H7 (cell line): ENCODE measurements at places on chromosomes 16 and 17. TPM values are rescaled to one million over a fixed set of nuclear protein-coding genes. Genes with fewer than 3 reads are reported as not detected.
A peak's percentile ranks its signal among the peaks of the same experiment; 100 is the strongest.

GRCh38 chr17:8823279-8823678, 24.1 kb upstream of the MFSD6L start:
- no peak for DNase-seq

RNF167 gene
- 67.0 and 87.6 TPM in 2 replicates for total RNA-seq

CPHXL2 gene
- total RNA-seq = not detected in 2 replicates

DNA sequence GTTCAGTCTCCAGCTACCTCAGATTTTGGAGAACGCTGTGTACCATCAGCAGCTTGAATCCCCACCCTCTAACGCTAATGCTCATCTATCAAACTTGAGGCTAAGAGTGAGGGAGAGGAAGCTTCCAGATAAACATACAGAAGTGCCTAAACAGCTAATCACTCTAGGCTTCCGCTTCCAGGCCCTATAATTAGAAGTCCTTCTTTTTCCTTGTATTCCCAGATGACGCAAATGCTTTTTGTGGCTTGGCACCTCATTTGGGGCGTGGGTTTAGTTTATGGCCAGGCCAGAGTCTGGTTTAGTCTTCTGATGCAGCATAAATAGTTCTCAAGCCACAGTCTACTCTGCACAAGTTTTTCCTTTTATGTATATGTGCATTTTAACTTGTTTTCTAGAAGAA, 263.4 kb downstream of the BCAS3 start:
- DNase-seq = no peak

- DNase-seq = no peak
Observed at GRCh38 chr17:17414341-17414805, 62.4 kb upstream of the MED9 start.

DNA sequence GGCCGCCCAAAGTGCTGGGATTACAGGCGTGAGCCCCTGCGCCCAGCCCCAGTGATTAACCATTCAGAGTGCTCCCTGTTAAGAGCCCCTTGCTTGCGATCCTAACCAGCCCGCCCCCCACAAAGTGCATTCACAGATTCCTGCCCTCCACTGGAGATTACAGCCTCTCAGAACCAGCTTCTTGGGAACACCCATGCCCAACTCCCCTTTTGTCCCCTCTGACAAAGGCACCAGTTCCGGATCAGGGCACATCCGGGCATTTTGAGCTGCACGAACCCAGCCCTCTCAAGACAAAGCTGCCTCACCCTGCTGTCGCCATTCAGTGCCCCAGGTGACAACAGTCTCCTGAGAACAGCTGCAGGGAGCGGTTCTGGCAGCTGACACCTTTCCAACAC, 848 bp upstream of the KRT19 start:
- DNase-seq = no peak

GRCh38 chr16:53121043-53121620, 66.3 kb downstream of the CHD9 start:
- no peak for DNase-seq

- peak; percentile 9 for DNase-seq
Observed at GRCh38 chr17:67139784-67140665, 95.7 kb downstream of the CACNG1 start.

TPSAB1 gene
- total RNA-seq = not detected in 2 replicates

TBC1D3H gene
- total RNA-seq = 0.55 and 1.3 TPM in 2 replicates

DNA sequence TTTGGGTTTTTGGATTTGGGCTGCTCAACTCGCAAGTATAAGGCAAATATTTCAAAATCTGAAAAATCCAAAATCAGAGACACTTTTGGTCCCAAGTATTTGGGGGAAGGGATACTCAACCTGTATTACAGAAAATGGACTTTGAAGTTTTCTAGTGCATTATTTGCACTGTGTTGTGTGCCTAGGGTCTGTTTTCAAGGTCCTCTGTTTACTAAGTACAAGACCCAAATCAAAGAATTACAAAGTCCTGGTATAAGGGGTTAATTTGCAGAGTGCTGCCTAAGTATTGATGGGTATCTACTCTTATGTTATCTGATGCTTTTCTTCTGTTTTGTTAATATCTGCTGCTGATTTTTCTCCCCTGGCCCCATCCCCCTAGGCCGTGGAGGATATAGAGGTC, 25.0 kb downstream of the HEATR9 start:
- DNase-seq = no peak

GRCh38 chr17:67054011-67054591, 9.7 kb downstream of the CACNG1 start:
- DNase-seq = no peak

TBC1D3L gene
- total RNA-seq = 2.4 and 3.3 TPM in 2 replicates

- no peak for DNase-seq
Observed at GRCh38 chr17:65103896-65104295, 33.3 kb upstream of the RGS9 start.

DNA sequence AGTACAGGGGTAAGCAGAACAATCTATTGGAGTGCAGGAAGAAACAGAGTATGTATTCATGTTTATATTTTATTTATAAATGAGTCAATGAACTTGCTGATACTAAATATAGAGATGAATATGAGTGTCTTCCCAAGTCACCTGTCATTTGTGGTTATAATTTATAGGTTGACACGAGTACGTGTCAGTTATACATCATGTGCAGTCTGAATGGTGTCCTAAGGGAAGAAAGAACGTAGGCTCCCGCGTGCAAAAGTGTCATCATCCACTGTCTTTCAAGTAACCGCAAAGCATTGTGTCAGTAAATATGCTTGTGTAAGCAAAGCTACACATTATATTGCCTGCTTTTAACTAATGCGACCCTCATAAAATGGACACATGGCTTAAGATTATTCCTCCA, 786.1 kb downstream of the KCNJ2 start:
- DNase-seq = no peak

- no peak for DNase-seq
Observed at GRCh38 chr16:58152246-58152868, 23.2 kb upstream of the CFAP20 start.

- DNase-seq = no peak
Observed at GRCh38 chr16:30349675-30350074, 5.4 kb downstream of the CD2BP2 start.

RABEP1 gene
- total RNA-seq = 23.8 and 39.1 TPM in 2 replicates

- peak; percentile 77 for DNase-seq
Observed at GRCh38 chr16:87735270-87736007, 30.3 kb downstream of the KLHDC4 start.

- no peak for DNase-seq
Observed at GRCh38 chr17:36524428-36524876, 10.2 kb downstream of the MYO19 start.

MSI2 gene
- 31.0 and 38.6 TPM in 2 replicates for total RNA-seq

HIC1 gene
- 0.03 and 0.63 TPM in 2 replicates for total RNA-seq
